ENCODE measurements at places on chromosomes 3 and 15.

- DNase-seq: no peak
Observed at GRCh38 chr3:40996382-40996781, 202.9 kb upstream of the CTNNB1 start.

DNA sequence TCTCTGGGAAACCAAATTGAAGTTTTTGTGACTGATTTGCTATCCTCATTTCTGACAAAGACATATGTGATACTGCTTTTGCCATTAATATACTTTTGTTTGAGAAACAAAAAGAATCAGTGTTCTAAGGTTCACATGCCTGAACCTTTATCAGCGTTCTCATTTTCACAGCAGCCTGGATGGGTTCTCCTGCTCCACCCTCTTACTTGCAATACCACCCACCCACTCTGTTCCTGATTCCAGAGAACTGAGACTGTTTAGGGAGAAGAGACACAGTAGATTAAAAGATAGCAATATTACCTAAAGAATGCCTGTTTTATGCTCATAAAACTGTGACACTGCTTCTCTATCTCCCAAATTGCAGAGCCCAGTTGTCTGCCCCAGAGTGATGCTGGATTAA lies 25.8 kb upstream of the ARL6 start:
- no peak for DNase-seq

- no peak for DNase-seq
Observed at GRCh38 chr3:42177068-42177800, 86.1 kb downstream of the TRAK1 start.

GRCh38 chr3:140953028-140953960 lies 11.7 kb downstream of the SLC25A36 start:
- no peak for DNase-seq

DNA sequence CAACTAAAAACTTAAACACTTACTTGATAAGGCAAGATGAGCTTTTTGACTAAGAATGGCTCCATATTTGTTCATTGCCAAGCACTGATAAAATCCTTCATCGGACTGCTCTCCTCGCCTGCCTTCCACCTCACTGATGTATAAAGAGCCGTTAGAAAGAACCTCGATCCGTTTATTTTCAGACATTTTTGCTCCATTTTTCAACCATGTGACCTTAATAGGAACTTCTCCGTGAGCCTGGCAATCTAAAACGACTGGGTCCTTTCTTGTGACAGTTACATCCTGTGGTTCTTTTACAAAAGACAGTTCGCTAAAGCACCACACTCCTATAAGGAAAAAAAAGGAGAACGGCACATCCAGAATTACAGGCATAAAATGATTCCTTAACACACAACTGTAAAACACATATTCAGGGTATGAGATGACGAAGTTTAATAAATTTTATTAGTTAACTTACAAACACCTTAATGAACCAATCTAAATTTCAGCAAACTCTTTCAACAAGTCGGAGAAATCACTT lies 2.5 kb downstream of the PRTG start:
- DNase-seq: no peak

- no peak for DNase-seq
Observed at GRCh38 chr3:74304424-74304823, 310.0 kb downstream of the CNTN3 start.

GRCh38 chr3:170766823-170767575 lies 103.0 kb downstream of the RPL22L1 start:
- no peak for DNase-seq

GRCh38 chr15:82648257-82649103 lies 1.3 kb upstream of the CPEB1 start:
- DNase-seq: no peak

DNA sequence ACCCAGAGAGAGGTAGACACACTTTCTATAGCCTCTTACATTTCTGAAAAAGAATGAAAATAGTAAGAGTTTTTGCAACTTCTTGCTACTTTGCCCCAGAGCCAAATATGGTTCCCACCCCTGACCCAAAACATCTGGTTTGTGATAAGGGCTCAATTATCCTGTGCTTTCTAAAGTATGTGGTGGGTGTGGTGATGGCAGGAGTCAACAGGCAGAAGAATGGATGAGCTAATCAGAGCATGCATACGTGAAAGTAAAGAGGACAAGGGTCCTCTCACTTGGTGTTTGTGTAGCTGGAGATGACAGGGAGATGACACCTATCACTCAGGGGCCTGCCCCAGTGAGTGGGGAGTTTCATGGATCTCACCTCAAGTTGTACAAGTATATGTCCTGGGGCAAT lies 19.1 kb downstream of the KBTBD8 start:
- DNase-seq: no peak

DNA sequence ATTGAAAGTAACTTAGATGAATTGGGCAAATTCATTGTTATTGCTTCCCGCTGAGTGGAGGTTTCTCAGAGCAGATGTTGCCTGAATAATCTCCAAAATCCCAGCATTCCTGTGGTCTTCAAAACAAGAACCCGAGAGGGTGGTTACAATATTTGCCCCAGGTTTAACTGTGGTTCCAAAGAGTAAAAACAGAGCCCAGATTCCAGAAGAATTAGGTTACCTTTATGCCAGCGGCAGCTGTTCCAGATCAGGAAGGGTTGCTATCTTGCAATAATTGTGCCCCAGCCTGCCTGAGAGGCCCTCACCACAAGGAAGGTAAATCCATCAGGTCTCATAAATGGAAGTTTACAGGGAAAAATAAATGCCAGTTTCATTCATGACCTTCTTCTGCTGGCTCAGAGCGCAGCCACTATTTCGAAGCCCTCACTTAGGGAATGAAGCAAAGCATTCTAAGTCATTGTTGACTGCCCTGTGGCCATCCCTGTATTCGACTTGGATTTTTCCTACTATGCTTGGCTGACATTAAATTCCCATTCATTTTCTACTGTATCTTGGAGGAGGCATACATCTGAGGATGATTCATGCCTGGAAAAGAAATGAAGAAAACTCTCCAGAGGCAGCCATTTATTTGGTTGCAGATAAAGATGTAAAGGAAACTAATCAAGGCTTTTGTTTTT lies 54.6 kb downstream of the SSUH2 start:
- no peak for DNase-seq

DNA sequence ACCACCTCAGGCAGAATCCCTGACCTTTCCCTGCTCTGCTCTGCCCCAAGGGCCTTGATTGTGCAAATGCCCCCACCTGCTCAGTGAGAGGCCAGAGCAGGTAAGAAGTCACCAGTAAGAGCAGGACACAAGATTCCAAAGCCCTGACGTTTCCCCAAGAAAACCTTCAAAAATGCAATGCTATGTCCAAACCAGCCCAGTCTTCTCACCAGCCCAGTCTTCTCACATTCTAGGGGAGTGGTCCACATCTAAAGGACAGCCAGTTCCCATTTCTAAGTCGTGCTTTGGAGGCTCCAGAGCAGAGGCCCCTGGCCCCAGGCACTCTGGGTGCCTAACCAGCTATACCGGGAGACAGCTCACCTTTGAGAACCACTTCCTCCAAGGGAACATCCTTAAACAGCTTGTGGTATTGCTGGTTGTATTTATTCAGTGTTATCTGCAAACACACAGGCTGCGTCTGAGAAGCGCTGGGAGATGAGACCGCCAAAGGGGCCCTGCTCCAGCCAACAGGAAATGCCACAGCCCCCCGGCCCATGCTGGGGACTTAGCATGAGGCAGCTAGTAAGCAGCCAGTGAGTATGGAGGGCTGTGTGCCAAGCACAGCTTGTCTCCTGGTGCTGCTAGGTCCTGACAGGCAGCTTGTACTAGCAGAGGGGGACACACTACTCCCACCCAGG lies 29.3 kb downstream of the GRAMD2A start:
- no peak for DNase-seq

DNA sequence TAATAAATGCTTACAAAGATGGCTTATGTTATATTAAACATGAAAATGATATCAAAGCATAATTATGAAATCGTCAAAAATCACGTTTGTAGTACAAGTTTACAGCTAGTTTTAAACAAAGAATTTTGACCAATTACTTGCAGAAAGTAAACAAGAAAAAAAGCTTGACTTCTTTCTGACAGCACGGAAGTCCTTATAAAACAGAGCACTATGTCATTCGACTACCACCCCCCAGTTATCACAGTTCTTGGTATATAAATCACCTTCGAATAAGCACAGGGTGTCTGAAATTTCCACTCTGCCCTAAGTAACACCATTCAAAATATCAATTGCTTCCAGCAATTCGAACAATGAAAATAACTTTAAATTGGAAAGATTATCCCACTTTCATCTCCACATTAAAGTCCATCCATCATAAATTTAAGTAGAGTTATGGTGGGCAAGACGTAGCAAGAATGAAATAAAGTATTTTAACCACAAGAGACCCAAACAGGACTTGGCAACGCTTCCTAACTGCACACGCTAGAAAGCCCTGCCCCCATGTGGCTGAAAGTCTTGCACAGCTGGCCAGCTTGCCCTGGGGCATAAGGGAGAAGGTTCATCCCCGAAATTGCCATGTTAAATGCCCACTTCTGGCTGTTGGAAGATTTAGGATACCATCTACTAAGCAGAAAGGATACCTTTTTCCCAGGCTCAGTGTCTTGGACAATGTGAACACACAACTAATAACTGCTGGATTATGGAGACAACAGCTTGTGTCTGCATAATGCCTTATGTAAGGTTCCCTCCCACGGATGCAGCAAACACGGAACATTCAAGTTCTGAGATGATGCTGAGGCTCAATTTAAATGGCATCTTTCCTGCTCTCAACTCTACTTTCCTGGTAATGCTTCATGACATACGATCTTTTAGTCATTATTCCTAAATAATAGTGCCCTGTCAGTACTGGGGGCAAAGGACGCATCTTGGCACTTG lies 116.4 kb upstream of the TJP1 start:
- no peak for DNase-seq

DNA sequence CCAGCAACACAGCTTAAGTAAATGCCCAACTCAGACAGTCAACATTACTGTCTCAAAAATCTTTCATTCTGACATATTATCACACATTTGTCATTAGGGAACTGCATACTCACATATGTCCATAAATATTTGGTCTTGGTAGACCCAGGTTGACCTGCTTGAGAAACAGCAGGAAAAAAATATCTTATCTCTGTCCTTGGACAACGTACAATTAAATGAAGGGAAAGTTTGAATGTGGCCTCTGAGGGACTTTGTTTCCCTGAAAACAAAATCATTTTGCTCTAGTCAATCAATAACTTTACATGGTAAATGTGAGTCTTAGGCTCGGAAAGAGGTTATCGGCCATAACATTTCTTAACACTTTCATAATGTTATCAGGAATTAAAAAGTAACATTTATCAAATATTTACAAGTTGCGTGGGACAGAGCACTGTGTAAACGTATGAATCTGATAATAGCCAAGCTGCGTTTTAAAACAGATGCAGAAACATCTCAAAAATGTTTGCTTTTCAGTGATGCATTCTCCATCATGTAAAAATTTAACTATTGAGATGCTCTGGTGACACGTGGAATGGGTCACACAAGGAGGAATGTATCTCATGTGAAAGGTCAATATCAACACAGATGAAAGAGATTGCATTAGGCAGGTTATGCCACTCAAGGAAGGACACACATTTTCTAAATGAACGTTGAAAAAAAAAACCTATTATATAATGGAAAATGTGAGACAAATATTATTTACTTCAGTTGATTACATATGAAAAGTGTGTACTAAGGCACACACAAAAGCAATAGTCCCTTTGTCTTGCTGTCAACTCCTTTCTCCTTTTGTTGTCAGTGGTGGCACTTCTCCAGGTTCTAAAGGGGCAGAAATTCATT lies 304.4 kb downstream of the WDR72 start:
- no peak for DNase-seq

DNA sequence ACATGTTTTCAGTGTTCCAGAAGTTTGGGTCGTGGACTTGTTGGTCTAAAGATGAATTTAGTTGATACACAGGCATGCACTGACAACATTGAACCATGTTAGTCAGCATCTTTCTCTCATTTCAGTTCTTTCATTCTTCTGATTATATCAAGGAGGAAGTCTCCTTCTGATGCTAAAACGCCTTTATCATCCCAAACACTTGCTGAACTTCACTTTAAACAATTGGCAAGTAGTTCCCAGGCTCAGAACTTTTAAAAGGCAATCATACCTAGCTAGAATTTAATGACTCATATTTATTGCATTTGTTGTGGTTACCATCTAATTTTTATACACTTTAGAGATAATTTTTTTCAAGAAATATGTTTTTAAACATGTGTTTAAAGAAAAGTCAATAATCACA lies 15.9 kb downstream of the LMCD1 start:
- DNase-seq: no peak

- no peak for DNase-seq
Observed at GRCh38 chr3:105812194-105812586, 56.6 kb downstream of the CBLB start.

DNA sequence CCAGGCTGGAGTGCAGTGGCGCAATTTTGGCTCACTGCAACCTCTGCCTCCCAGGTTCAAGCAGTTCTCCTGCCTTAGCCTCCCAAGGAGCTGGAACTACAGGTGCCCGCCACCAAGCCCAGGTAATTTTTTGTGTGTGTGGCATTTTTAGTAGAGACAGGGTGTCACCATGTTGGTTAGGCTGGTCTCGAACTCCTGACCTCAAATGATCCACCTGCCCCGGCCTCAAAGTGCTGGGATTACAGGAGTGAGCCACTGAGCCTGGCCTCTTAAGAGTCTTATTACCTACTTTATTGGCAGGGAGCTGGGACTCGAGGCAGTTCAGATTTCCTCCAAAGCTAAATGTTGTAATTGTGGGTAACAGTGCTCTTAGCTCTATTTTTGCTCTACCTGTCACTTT lies 16.4 kb downstream of the PXYLP1 start:
- no peak for DNase-seq

DNA sequence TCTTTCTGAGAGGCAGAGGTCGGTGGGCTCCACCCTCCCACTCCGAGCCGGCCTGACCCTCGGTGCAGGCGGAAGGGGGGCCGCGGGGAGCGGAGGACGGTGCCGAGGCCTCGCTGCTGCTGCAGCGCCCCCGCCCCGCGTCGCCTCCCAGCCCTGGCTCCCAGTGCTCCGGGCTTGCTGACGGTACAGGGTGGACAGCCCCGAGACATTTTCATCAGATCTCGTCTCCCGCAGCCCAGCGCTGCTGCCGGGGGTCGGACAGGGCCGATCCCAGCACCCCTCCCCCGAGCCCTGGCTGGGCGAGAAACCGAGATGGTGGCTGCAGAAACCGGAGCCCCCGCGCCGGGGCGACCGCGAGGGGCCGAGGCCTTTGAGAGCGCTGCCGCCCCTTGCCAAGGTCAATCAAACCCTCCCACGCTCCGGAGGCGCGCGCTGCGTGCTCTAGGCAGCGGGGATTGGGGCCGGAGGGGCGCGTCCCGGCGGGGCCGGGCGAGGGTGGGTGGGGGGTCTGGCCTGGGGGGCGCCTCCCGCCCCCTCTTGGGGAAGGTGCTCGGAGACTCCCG lies 42.5 kb downstream of the EPHB3 start:
- no peak for DNase-seq

GRCh38 chr3:38544926-38545325 lies 48.8 kb downstream of the EXOG start:
- no peak for DNase-seq

All from activated CD4-positive, alpha-beta T cell treated with anti-CD3 and anti-CD28 coated beads, Interleukin-2, amount 50 U/mL, for 24 hours (primary cell).